ENCODE measurements at places on chromosomes 3 and 15.

- no peak for DNase-seq
Observed at GRCh38 chr3:10892622-10893021, 76.6 kb downstream of the SLC6A11 start.

- no peak for DNase-seq
Observed at GRCh38 chr3:112778353-112778948, 68.2 kb downstream of the CD200R1L start.

DNA sequence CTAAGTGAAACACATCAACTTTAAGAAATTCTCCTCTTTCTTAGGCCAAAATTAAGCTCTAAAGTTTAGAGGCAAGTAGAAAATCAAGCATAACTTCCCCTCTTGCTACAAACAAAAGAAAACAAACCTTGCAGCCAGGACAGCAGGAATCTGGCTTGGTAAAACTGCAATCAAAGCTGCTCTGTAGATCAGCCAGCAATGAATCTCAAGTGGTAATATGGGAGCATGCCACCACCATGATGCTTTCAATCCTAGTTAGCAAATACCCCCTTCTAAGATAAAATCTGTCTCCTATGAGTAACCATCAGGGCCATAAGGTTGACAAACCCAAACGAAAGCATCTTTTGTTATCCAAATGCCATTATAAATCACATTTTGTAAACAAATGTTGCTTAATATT is 208.3 kb upstream of the PLSCR5 start:
- no peak for DNase-seq

- no peak for DNase-seq
Observed at GRCh38 chr3:131917006-131917405, 117.8 kb downstream of the CPNE4 start.

DNA sequence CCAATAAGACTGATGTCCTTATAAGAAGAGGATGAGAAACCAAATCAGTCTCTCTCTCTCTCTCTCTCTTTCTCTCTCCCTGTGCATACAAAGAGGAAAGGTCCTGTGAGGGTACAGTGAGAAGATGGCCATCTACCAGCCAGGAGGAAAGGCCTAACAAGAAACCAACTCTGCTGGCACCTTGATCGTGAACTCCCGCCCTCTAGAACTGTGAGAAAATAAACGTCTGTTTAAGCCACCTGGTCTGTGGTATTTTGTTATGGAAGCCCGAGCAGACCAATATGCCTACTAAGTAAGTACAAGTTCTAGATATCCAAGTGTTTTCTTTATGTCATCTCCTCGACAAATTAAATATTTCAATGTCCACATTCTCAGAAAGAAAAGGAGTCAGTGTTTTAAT is 44.9 kb upstream of the TMC3 start:
- DNase-seq: no peak

DNA sequence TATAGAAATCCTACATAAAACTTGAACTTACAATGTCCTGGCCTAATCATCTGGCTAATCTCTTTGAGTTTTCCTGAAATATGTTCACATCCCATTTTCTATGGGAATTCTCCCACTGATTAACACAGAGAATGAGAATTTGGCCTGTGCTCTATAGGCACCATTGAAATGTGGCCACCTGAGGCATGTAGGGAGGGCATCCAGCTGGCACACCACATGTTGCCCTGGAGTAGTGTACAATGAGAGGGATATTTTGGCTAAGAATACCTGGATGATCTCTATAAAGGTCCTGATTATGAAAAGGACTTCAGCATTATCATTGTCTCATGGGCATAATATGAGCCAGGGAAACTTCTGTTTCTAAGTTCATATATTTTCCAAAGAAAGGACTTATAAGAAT is 324.0 kb downstream of the ZBTB20 start:
- no peak for DNase-seq

DNA sequence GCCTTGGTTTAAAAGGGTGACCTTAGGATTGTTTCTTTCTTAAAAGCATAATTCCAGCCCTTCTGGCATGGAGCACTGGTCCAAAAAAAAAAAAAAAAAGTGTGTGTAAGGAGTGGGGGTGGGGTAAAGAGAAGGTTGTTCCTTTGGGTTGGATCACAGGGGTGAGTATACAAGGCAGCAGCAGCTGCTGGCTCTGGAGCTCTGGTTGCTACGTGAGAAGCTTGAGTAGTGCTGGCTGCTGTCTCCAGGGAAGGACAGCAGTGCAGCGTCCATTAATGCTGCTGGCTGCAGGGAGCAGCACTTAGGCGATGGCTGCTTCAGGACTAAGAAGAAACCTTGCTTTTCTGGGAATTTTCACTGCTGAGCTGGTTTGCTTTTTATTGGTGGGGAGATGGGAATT is 2.3 kb downstream of the SETD5 start:
- DNase-seq: peak; percentile 26
